ENCODE measurements at places on chromosomes 6 and 20. TPM values are rescaled to one million over a fixed set of nuclear protein-coding genes. Genes with fewer than 3 reads are reported as not detected.

- DNase-seq = no peak
These were observed 26.5 kb downstream of the CD109 start for GRCh38 chr6:73722318-73723060.

DNA sequence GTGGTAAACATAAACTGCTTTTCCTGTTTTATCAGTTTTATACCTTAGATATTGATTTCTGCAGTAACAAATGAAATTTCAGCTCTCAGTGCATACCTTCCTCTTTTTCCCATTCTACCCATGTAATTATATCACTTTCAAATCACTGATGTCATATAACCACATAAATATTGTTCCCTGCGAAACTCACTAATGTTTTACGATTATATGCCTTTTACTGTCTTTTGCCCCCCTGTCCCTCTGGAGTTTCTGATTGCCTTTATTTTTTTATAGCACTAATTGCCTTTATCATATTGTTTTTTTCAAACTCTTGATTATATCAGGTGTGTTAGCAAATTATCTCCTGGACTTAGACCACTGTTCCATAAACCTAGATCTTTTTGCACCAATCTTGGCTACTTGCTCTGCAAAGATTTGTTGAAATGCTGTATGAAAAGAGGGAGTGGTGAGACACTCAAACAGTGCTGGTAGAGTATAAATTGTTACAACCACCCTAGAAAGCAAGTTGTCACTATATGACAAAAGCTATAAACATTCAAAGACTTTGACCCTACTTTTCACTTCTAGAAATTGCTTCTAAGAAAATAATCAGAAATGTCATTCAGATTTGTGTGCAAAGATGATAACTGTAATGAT lies 29.6 kb upstream of the EDN1 start:
- no peak for DNase-seq

- no peak for DNase-seq
These were observed 44.8 kb upstream of the ENPP1 start for GRCh38 chr6:131762984-131763383.

DNA sequence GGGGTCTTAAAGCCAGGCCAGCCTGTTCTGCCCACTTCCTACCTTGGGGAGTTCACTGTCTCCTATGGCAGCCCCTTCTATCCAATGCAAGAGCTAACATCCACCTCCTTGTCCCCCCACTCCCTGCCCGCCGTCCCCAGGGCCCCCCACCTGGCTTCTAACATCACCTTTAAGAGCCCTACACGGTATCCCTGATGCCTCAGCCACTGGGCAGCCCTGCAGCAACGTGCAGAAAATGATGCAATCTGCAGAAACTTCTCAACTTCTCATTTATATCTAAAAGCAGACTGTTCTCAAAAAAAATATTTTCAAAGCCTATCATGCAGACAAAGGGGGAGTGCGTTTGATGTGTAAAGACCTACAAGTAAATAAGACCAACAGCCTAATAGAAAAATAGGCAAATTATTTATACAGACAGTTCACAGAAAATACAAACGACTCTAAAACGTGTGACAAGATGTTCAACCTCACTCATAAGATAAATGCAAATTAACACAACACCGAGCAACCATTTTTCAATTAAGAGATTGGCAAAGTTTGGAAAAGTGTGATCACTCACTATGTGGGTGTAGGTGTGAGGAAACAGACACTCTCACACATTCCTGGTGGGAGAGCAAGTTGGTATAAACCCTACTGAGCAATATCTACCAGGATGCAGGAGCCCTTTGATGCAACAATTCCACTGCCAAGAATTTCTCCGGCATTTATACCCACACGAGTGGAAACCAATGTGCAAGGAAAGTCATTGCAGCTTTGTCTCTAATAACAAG lies 15.1 kb upstream of the HCK start:
- no peak for DNase-seq

GRCh38 chr6:147033267-147033666 lies 170.9 kb upstream of the STXBP5 start:
- DNase-seq = no peak

DNA sequence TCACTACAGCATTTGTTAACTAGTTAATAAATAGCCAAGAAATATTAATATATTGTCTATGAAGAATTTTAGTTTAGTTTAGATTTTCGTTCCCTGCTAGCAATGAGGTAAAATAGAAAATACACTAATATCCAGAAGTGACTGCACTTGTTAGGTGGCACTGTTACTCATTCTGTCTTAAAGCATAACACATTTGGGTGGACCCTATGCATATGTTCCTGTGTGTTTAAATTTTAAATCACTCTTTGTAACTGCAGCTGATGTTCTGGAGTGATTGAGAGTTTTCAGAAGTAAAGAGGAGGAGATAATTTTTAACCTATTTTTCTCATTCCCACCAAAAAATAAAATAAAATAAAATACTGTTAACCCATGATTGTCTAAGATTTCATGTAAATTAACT lies 73.9 kb upstream of the SOX4 start:
- DNase-seq = no peak

GRCh38 chr6:110329714-110330436 lies 28.3 kb downstream of the METTL24 start:
- no peak for DNase-seq

- no peak for DNase-seq
These were observed 2.6 kb upstream of the GPSM3 start for GRCh38 chr6:32194825-32195651.

GRCh38 chr6:96687121-96687520 lies 124.2 kb downstream of the FHL5 start:
- DNase-seq = no peak

DNA sequence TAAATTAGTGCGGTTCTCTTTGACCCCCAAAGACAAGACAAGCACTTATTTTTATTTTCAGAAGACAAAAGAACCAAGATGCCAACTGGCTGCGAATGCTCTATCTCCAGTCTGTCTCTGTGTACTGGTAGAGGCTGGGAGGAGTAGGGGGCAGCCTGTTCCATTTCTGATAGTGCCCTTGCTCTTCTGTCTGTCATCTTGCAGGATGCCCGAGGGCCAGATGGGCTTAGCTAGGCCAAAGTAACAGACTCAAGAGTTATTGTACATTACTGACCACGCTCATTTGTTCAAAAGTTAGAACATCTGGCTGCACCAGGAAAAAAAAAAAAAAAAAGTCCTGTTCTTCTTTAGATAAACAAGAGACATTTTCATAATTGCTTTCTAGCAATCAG lies 198.1 kb upstream of the UST start:
- DNase-seq = no peak

GRCh38 chr20:35947489-35947888 lies 6.8 kb downstream of the SCAND1 start:
- no peak for DNase-seq

DNA sequence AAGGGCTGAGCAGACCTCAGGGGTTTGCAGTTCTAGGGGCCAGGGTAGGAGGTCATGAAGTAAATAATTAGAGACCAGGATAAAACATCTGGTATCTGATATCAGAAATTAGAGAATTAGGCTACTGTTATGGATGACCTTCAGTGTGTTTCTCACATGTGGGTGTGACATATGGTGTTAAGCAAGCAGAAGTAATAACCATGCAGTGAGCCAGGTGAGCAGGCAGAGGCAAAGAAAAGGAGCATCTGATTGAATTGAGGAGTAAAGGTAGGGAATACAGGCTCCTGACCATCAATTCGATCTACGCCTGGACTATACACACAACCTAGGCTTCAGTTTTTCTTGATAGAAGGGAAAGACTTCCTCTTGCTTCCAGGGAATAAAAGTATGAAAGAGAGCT lies 34.7 kb upstream of the MAP3K7 start:
- no peak for DNase-seq

- no peak for DNase-seq
These were observed 11.6 kb downstream of the CST3 start for GRCh38 chr20:23626040-23626620.

The AARS2 gene
- total RNA-seq = 5.7 TPM

The HS3ST5 gene
- total RNA-seq = 0.81 TPM

The TCP1 gene
- total RNA-seq = 228 TPM

The GCM1 gene
- not detected for total RNA-seq

The DYNLT1 gene
- total RNA-seq = 112 TPM

The KCNG1 gene
- not detected for total RNA-seq

The TNXB gene
- 23.1 TPM for total RNA-seq

The SLC22A3 gene
- 45.4 TPM for total RNA-seq

Measured in psoas muscle (tissue), 8 donors.